ENCODE measurements at places on chromosomes 11 and 22. TPM values are rescaled to one million over a fixed set of nuclear protein-coding genes. Genes with fewer than 3 reads are reported as not detected.

DNA sequence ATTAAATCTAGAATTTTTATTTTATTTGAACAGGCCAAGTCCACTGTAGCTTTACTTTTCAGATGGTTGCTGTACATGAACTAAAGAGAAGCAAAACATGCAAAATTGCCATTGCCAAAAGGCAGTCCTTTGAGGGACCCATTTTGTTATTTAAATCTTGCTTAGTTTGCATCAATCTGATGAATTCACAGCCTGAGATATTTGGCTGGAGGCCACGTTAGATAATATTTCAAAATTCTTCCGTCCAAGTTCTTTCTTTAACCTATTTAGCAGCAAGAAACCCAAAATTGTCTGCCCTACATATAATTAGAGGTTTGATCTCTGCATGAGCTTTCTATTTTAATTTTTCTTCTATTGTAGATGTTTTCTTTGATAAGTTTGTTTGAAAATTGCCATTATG is 1706.9 kb upstream of the RAG2 start:
- no peak for DNase-seq

- DNase-seq: no peak
Measured at GRCh38 chr22:29200901-29201300, 4.8 kb upstream of the EMID1 start.

- DNase-seq: no peak
Measured at GRCh38 chr22:49510718-49511117, 317.0 kb downstream of the BRD1 start.

DNA sequence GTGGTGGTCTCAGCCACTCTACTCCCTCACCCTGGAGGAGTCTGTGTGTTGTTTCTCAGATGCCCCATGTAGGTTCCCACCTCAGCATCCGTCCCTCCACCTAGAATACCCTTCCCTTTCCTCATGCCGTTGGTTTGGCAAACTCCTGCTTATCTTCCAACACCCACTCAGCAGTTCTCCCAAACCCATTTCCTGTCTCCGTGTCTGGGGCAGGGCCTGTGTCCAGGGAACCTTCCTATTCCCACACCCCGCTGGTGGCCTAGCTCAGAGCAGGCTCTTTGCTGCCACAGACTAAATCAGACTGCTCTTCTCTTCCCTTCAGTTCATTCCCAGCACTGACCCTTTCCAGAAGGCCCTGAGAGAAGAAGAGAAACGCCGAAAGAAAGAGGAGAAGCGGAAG is 7.5 kb upstream of the SREBF2 start:
- no peak for DNase-seq

DNA sequence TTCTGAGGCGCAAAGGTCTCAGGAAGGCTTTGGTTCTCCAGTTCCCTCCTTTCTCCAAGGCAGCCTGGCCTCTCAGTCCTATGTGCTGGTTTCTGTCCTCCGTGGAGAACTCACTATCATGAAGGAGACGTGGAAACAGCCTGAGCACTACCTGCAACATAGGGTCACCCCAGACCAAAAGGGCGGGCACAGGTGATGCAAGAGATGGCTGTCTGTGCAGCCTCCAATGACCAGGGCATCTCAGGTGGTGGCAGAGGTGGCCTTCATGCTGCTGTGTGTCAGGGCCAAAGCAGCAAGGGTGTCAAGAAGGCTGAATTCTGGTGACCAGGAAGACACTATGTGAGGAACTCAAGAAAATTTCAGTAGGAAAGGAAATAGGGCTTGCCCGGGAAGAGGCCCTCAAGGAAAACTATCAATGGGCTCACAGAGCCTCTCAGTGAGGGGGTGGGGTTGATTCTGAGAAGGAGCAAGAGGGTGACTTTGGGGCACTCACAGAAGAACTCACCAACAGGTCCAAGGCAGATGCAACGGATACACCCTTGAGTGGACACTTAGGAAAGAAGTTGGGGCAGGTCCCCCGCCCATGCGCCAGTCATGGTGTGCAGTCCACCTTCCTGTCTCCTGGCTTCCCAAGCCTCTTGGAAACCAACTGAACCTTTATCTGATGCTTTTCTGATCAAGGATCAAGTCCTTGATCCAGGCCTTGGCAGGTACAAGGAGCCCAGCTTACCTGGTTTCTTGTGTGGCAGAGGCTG is 212.3 kb upstream of the B3GAT1 start:
- DNase-seq: no peak

Gene OR4D5
- polyA plus RNA-seq: not detected

- no peak for DNase-seq
Measured at GRCh38 chr11:67158221-67158620, 39.2 kb downstream of the KDM2A start.

Gene KCNJ11
- polyA plus RNA-seq: 3.0 TPM

Gene ISX
- 0.28 TPM for polyA plus RNA-seq

- no peak for DNase-seq
Measured at GRCh38 chr11:119189393-119189792, 4.1 kb downstream of the NHERF4 start.

DNA sequence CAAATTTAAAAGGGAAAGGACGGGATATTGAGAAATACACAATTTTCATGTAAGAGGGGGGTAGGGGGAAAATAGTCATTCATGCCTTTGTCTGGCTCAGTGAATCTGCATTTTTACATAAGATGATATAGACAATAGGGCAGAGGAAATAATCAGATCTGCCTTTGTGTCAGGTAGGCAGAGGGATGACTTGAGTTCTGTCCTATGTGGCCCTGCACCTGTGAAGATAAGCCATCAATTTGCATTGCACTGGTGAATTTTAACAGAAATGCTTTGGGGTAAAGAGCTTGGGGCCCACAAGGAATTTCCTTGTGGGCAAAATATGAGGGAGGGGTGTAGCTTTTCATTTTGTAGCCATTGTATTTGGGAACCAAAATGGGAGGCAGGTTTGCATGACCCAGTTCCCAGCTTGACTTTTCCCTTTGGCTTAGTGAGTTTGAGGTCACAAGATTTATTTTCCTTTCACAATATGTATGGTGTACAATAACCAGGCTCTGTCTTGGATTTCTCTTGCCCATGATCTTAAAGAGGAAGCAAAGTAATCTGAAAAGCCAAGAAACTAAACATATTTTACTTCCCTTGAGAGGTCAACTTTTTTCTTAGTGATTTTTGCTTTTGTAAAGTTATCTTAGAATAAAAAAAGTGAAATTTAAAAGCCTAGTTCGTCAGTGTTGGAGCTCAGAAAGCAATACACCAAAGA is 77.7 kb upstream of the SORL1 start:
- DNase-seq: no peak

Gene RHOG
- 31.8 TPM for polyA plus RNA-seq
